G401 (cell line): ENCODE measurements at places on chromosomes 7 and 10. TPM values are rescaled to one million over a fixed set of nuclear protein-coding genes. Genes with fewer than 3 reads are reported as not detected.

GRCh38 chr7:30743371-30744074, 8.4 kb upstream of the INMT start:
- peak; percentile 33 for DNase-seq

GRCh38 chr7:14381936-14382335, 392.5 kb upstream of the ETV1 start:
- DNase-seq: no peak

DNA sequence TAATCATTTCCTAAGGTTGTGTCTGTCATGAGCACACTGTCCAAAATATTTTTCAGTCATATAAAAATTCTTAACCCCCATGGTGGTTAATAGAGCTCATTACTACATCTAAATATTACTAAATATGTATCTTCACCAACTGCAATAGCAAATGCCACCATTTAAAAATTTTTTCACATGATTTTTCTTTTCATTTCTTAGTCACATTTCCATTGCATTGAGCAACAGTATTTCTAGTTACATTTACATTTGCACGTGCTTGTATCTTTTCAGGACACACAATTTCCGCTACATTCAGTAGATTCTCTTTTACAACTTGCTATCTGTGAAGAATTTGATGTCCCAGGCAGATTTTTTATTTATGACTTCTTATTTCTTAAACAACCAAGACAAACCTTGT, 5.2 kb upstream of the TAS2R40 start:
- no peak for DNase-seq

The CEP55 gene
- total RNA-seq: 52.9 and 58.9 TPM in 2 replicates

The CRTAC1 gene
- total RNA-seq: 0.10 TPM in 1 of 2 replicates, not detected in the other

DNA sequence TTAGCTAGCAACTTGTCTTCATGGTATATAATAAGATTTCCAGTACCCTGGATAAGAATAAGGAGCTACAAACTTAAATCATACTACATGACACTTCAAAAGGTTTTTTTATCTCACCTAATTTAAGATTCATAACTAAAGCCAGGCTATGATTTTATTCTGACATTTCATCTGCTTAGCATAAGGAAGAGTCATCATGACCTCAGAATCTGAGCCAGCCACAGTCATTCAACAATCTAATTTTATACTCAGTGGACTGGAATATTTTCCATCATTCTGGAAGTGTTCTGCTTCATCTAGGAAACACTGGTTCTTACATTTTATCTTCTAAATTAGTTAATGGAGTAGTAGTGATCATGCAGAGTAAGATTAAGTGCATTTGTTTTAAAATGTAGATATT, 102.1 kb upstream of the KCND2 start:
- DNase-seq: no peak

DNA sequence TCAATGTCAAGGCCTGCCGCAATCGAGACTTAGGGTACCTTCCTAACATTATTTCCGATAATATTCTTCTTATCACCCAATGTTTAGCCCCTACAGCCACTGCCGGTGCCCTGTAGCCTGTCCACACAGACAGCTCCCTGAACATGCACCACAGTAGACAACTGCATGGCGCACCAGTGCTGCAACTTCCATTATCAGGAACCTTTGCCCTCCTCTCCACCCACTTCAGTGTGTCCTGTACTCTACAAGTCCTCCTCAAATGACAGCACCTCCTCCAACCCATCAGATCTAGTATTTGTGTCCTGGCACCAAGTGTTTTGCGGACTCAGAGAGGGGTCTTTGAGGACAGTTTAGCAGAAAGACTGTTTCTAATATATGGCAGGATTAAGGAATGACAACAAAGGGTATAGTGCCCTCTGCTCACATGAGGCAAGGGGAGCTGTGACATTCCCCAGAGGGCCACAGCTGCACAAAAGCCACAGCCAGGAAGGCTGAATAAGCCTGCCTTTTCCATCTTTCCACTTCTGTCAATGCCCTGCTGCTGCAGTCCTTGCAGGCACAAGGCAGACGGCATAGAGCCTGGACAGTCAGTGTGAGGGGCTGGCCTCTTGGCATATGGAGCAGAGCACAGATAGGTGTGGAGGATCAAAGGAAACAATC, 335.4 kb downstream of the PARD3 start:
- no peak for DNase-seq

DNA sequence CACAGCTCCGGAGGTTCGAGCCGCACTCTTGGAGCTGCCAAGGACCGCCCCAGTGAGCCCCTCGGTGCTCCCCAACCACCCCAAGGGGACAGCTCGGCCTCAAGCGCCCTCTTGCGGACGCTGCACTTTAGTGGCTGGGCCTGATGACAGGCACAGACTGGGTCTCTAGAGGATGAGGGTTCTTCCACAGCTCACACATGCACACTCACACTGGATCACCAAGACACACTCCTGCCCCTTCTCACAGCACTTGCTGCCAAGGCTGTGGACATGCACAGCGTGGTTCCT, 2.1 kb downstream of the RET start:
- peak; percentile 8 for DNase-seq

The EPHA1 gene
- total RNA-seq: not detected in 2 replicates

DNA sequence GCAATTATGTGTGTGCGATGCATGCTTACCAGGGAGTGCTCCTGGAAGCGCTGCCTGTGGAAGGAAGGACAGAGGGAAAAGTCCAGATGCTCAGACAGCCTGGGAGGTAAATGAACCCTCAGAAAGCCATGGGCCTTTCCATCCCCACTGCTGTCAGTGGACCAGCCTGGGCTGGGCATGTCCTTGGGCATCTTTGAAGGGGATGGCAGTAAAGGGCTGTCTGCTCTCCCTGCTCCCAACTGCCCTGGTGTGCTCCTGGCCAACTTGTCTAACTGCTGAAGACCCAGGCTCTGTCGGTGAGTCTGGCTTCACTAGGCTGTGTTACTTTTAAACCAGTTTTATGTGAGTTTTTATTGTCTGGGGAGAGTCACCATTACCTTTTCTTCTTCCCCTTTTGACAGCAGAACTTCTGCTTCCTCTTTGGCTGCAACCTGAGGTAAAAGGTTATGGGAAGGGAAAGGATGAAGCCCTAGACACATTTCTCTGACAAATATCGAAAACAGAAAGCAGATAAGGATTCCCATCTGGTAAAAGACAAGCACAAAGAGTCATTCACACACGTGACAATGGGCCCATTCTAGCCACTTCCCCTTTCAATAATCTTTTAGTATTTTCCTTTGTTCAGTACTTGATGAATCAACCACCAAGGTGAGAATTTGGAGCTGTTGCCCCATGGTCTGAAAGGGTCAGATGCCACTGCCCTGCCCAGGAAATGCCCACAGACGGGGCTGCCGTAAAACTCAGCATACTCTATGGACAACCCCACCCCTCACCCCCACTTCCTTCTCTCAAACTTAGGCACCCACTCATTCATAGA, 27.6 kb upstream of the PIK3AP1 start:
- DNase-seq: no peak

The RASA4 gene
- total RNA-seq: 4.3 and 9.4 TPM in 2 replicates

- no peak for DNase-seq
Measured at GRCh38 chr10:44992070-44992731, 8.5 kb upstream of the ZNF22 start.

GRCh38 chr10:74738052-74738451, 88.3 kb upstream of the KAT6B start:
- no peak for DNase-seq

- DNase-seq: no peak
Measured at GRCh38 chr10:117137911-117138642, at the start of gene VAX1. TSS of gene VAX1 (minus strand) at chr10:117138270. CDS start at chr10:117138056, 214 bp downstream.
